ENCODE measurements at places on chromosomes 2 and 18.
A peak's percentile ranks its signal among the peaks of the same experiment; 100 is the strongest.

- no peaks in the 10 kb centered on the region for H3K36me3 ChIP-seq
- H3K27me3 ChIP-seq = no peaks in the 10 kb centered on the region
- H3K4me1 ChIP-seq = no peaks in the 10 kb centered on the region
- H3K4me3 ChIP-seq = no peak overlapping the region
- H3K27ac ChIP-seq = no peak overlapping the region
Observed at GRCh38 chr18:75529394-75529793, 101.9 kb upstream of the SMIM21 start.

DNA sequence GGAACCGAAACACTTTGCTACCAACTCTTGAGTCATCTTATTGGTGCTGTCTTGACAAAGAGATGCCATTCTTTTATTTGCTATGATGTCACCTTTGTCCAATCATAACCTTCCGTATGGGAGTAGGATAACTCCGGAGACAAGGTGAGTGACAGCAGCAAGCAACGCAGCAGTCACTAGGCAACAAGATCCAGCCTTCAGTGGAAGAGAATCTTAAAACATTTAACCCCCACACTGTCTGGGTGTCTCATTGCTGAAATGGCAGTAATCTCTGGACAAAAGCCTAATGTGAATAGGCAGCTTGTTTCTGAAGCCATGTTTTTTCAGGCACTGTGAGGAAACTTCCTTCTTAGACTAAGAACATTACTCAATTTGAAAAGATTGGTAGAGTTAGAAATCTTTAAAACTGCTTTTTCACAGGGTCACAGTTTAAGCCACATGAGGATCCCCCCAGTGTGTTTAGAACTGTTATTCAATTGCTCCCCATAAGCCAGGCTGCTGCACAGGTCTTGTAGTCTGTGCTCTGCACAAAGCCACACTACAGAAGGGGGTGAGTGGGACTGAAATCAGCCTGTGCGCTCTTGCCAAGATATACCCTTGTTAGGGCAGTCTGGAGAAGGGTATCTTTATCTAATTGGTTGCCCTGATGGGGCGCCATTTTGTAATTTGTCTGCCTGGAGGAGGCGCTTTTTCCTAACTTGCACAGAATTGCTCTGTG, 131.5 kb upstream of the STON1 start:
- peaks cover 5% of the 10 kb centered on the region for H3K4me1 ChIP-seq
- no peak for DNase-seq
- no peak overlapping the region for H3K4me3 ChIP-seq
- H3K27me3 ChIP-seq = no peaks in the 10 kb centered on the region

GRCh38 chr2:216551234-216552068, 52.8 kb downstream of the RPL37A start:
- DNase-seq = no peak
- H3K27me3 ChIP-seq = no peaks in the 10 kb centered on the region
- no peak overlapping the region for H3K27ac ChIP-seq

- peaks cover 9% of the 10 kb centered on the region for H3K36me3 ChIP-seq
- H3K27ac ChIP-seq = no peak overlapping the region
- no peak for DNase-seq
- no peaks in the 10 kb centered on the region for H3K27me3 ChIP-seq
- peaks cover 4% of the 10 kb centered on the region for H3K4me1 ChIP-seq
Observed at GRCh38 chr2:201621293-201621999, 21.9 kb downstream of the TMEM237 start.

DNA sequence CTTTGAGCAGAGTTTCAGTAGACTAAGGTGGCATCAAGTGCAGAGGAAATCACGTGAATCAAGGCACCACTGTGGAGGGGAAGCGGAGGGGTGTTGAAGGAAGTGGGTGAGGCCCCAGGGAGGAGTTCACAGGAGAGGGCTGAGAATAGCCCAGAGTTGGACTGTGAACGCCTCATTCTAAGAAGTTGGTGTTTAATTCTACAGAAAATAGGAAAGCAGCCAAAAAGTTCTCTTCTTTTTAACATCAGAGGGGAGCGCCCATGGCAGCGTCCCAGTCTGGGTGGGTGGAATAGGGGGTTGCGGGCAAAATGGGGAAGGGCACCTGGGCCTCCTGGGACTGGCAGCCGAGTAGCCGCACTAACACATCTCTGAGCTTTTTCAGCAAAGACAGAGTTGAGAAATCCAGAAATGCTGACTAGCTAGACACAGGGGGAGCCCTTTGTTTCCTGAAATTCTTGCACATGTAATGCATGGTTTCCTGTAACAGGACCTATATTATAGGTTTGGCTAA, 97.0 kb downstream of the NEB start:
- no peaks in the 10 kb centered on the region for H3K36me3 ChIP-seq
- no peak for DNase-seq
- peaks cover 24% of the 10 kb centered on the region for H3K4me1 ChIP-seq
- peak overlapping the region; percentile 55 for H3K27ac ChIP-seq
- H3K27me3 ChIP-seq = no peaks in the 10 kb centered on the region
- H3K4me3 ChIP-seq = no peak overlapping the region

Measured in lower lobe of right lung (tissue), 2 donors.